ENCODE measurements at places on chromosomes 11 and 22. TPM values are rescaled to one million over a fixed set of nuclear protein-coding genes. Genes with fewer than 3 reads are reported as not detected.

Gene DTX4
- 38.6 TPM for total RNA-seq

- no peak for DNase-seq
These were observed 527.1 kb upstream of the CCDC90B start for GRCh38 chr11:83813296-83813695.

DNA sequence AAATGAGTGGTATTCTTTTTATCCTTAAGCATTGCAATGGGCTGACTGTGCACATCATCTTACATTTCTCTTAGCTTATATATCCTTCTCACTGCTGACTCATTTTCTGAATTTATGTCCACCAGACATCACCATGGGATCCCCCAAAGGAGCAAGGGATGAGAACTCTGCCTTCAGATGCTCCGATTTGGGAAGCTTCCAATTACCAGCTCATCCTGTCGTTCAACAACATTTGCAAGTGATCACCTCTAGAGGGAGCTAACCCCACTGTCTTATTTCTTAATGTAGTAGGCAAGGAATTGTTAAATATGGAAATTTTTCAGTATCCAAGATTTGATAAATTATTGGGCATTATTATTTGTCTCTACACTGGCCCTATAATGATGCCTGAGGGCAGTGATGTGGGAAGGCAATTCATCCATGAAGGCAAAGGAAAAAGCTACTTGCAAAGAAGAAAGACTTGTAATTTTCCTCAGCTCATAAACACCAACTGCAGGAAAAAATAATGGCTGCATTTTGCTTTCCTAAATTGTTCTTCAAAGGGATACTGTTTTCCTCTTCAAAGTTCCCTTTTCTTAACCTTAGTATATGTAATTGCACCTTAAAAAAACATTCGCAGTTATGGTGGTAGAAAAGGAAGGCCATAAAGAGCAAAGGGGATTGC lies 102.4 kb upstream of the FSHB start:
- DNase-seq: no peak

- no peak for DNase-seq
These were observed 59.0 kb upstream of the CD82 start for GRCh38 chr11:44506375-44507016.

DNA sequence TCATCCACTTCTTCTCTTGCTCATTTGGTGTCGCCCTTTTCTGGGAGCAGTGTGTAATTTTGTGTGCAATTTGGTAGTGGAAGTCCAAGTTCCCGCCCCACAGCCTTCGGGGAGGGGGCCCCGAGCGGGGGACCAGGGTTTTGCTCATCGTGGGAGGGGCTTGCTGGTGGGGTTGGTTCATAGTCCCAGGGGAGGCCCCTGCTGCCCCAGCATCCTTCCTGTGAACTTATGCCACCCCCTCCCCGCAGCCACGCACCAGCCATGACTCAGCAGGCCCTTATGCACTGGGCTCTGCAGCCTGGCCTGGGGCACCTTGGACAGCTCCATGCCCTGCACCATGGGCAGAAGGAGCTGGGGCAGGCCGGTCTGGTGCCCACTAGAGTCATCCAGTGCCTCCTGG lies 1183.6 kb downstream of the BRD1 start:
- DNase-seq: no peak

- DNase-seq: no peak
These were observed 128.9 kb downstream of the CCDC34 start for GRCh38 chr11:27234043-27234668.

DNA sequence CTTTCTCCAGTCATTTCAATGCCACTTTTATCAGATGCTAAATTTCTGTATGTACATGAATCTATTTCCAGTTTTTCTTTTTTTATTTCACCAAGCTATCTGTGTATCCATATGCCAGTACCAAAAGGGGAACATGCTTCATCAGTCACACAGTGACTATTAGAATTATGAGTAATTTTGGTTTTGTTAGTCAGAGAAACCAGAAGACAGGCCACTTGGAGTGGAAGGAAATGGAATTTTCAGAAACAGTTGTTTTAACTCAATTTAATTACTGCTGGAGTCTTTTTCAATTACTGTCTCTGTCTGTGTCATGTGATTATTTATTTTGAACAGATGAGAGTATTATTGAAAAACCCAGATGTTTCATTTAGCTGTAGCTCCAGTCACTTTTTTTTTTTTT lies 84.6 kb upstream of the ANO3 start:
- DNase-seq: no peak
